GM10248 (cell line): ENCODE measurements at places on chromosomes 6 and 20.

DNA sequence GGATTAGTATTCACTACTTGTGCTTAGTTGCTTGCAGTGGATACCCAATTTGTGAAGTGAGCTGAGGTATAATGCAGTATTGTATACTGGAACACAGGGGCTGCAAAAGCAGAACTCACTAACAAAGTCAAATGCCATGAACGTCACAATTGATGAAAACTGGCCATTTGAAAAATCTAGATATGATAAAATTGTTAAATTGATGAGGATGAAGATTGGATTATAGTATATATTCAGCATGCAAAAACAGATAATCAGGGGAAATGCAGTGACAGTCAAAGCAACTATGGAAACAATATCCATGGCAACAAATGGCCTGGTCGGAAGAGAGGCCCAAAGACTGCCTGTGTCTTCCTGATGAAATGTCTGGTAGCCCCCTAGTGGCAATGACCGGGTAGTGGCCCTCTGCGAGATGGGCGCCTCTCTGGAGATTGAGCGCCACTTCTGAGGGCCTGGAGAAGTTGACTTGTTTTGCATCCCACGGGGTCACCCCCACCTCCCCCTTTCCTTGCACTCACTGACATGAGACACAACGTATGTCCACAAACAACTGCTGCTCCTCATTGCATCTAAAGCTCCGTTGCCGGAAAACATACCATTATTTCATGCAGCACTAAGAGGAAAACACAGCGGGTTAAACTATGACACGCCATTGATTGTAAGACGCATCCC is 43.6 kb downstream of the C6orf15 start:
- peak; percentile 85 for DNase-seq

DNA sequence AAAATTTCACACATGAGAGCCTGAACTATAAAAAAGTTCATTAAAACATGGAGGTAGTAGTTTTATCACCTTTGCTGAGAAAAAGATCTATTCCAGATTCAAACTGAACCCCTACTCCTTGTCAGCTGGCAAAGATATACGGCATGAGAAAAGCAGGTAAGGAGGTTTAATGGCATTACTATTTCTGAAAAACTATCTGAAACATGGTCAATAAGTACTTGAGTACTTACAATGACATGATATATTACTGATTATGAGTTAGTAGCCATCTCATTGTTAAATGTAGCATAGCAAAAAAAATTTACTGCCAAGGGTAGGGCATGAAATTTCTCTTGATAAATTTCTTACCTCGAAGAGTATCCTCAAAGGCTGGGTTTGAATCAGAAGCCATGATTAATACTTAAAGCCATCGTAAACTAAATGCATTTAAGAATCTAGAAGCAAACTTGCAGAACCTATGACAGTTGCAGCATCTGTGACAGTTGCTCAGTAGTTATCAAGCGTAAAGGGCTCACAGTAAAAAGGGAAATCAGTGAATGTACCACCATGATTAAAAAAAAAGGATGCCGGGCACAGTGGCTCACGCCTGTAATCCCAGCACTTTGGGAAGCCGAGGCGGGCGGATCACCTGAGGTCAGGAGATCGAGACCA is 8.7 kb downstream of the SLC17A5 start:
- DNase-seq = no peak

GRCh38 chr6:129251669-129252376 is 368.9 kb downstream of the LAMA2 start:
- DNase-seq = peak; percentile 25

DNA sequence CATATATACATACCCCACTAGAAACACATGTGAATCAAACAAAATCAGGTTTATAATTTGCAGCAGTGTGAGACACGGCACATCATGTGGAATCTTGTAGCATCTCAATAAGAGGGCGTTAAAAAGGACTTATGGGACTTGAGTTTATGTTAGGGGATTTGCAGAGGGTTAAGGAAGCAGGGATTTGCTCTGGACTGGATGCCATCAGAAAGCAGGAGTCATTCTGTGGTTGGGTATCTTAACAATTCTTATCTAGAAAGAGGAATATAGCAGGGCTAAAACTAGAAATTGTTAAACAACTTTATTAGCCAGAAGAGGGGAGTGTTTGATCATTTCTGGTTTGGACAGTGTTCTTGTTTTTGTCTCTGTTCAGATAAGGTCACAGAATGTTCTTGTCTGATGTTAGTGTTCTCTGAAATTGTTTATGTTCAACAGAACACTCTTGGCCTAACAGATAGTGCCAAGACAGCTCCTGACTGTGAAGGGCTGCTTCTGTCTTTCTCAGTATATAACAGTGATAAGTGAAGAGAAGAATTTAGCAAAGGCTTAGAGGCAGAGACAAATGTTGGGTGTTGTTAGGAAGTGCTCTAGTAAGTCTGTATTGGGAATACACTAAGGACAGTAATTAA is 39.2 kb downstream of the LIN28B start:
- DNase-seq = no peak

DNA sequence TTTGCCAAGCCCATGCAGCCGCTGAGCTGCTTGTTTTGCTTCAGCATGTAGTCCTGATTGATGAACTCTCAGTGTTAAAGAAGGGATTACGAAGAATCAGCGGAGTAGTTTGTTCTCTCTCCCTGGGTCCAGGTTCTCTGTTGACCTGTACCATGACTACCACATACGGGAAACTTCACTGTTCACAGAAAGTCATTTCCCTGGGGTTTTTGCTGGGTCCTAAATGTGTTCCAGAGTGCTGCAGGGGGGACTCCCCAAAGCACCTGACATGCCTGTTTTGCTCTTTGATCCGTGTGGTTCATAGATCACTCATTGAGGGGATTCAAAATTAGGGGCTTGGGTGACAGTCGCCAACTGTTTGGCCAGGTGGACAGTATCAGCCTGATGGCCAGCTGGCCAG is 5.5 kb downstream of the LSM14B start:
- no peak for DNase-seq

DNA sequence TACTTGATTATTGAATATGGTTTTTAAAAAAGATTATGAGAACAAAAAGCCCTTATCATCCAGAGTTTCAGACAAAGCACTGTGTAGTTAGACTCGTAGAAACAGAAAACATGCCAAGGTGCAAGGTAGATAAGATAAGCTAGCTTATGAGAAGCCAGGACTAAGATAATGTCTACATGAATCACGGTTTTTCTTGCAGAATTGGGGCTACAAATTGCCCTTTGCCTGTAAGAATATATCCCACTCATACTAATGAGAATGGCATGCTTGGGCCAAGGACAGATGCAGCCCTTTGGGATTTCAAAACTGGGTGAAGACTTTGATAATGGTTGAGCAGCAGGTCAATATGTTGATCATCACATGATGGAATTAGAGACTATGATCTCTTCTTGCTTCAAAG is 165.3 kb upstream of the PREP start:
- DNase-seq = no peak

DNA sequence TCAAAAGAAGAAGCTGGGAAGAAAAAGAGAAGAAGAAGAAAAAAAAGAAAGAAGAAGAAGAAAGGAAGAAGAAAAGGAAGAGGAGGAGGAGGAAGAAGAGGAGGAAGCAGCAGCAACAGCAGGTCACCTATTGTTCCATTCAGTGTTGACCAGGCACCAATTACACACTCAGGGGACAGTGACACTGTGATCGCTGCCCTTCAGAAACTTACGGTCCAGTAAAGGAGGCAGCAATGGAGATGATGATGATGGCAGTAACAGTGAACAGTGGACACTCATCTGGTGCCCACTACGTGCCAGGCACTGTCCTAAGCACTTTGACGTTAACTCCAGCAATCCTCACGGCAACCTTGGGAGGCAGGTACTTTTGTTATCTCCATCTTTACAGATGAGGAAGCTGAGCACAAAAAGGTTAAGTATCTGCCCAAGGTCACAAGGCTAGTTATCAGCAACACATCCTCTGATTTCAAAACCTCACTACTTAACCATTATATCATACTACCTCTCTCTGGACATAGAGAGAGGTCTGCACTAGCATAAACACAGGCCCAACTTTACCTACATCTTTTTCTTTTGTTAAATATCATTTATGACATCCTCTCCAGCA is 83.2 kb downstream of the SLC22A23 start:
- DNase-seq = no peak

- DNase-seq = no peak
These were observed 87.4 kb downstream of the ARID1B start for GRCh38 chr6:156864557-156864956.

GRCh38 chr6:166502453-166502852 is 84.0 kb downstream of the RAMACL start:
- DNase-seq = no peak

DNA sequence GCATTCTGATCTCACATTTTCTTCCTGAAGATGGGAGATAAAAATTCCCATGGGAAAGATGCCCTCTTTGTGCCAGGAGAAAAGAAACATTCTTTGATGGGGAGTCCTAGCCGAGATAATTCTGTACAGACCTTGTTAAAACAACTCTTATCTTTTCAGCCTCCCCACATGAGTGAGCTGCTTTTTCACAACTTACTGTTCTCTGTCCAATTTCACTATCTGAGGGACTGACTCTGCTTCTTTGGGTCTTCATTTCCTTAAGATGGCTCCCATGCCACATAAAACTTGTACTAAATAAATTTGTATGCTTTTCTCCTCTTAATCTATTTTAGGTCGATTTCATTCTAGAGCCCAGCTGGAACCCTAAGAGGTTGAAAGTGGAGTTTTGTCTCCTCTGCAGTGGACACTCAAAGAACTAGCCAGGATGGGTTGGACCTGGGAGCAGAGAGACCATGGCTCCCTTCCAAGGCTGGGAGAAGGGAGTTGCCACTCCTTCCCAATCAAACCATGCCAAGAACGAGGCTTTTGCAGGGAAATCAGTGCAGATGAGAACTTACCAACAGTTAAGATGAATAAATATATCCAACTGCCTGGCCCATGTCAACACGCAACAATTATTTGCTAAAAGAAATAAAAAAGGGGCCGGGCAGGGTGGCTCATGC is 285.8 kb upstream of the SULF2 start:
- no peak for DNase-seq

GRCh38 chr6:168060521-168060931 is 18.5 kb downstream of the FRMD1 start:
- no peak for DNase-seq

- no peak for DNase-seq
These were observed 24.5 kb downstream of the KIAA0408 start for GRCh38 chr6:127434651-127435050.

- no peak for DNase-seq
These were observed 894 bp downstream of the PYGB start for GRCh38 chr20:25248786-25249172.

- DNase-seq = no peak
These were observed 52.6 kb downstream of the EFCAB8 start for GRCh38 chr20:32911355-32911754.

- no peak for DNase-seq
These were observed 127.2 kb downstream of the MTHFD1L start for GRCh38 chr6:150992703-150993102.

DNA sequence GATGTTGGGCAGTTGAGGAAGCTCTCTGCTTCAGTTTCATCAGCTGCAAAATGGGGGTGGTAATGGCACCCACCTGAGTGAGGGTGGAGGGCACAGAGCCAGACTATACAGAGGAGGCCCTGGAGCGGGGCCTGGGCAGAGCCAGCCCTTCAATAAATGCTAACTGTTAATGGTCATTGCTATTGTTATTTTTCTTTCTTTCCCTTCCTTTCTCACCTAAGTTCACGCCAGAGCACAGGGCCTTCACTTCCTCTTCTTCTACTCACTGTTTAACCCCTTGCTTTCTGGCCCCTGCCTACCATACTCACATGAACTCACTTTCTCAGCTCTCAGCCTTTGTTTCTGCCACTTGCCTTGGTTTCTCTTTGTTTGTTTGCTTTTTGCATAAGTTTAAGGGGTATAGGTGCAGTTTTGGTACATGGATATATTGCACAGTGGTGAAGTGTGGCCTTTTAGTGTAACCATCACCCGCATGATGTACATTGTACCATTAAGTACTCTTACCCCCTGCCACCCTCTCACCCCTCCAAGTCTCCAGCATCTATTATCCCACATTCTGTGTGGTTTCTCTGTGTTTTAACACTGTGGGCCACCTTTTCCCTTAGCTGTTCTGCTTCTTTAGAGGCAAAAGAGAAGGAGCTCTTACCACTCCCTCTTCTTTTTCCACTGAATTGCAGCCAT is 7.5 kb upstream of the RREB1 start:
- DNase-seq = peak; percentile 53

- DNase-seq = no peak
These were observed 182.8 kb downstream of the SASH1 start for GRCh38 chr6:148525453-148525852.

DNA sequence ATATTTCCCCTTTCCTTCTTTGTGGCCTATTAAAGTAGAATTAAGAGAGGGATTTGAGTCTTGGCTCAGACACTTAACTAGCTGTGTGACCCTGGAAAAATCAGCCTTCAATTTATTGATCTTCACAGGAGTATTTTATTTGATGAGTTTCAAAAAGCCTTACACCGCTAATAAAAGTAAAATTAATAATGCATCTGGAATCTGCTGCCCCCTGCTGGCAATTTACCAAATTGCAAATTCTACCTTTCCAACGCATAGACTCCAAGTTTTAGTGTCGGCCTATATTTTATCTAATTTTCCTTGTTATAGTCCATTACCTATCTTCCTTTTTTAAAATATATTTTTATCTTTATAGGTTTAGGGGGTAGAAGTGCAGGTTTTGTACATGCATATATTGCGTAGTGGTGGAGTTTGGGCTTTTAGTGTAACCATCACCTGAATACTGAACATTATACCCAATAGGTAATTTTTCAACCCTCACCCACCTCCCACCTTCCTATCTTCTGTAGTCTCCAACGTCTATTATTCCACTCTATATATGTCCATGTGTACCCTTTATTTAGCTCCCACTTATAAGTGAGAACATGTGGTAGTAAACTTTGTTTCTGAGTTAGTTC is 46.3 kb downstream of the GOPC start:
- no peak for DNase-seq

DNA sequence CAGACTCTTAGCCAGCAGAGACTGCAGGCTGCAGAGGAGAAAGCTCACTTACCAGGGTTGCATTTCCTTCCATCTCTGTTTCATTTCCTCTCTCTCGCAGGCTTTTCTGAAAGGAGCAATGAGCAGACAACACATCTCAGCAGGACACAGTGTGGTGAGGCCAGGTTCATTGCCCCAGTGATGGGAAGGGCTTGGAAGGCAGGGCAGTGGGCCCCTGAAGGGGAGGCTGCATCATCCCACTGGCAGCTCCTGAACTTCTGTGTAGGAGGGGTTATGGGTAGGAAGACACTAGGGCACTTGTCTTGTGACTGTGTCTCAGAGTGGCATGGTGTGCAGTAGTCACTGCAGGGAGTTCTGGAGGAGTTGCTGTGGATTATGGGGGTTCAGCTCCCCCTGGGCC is 246.8 kb downstream of the QKI start:
- DNase-seq = peak; percentile 48

- DNase-seq = no peak
These were observed 18.4 kb upstream of the MRPS18A start for GRCh38 chr6:43705996-43706395.

- DNase-seq = no peak
These were observed 265.6 kb upstream of the JAG1 start for GRCh38 chr20:10939331-10939941.

GRCh38 chr6:132199343-132199742 is 201.9 kb downstream of the MOXD1 start:
- DNase-seq = no peak
